ENCODE measurements at places on chromosomes 2 and 18.

DNA sequence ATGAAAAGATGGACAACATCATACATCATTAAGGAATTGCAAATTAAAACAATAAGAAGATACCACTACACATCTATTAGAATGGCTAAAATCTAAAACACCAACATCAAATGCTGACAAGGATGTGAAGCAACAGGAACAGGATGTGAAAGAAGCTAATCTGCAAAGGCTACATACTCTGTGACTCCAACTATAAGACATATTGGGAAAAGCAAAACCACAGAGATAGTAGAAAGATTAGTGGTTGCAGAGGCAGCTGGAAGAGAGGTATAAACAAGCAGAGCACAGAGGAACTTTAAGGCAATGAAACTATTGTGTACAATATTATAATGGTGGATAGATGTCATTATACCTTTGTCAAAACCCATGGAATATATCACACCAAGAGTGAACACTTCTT lies 393.7 kb upstream of the RAB6C start:
- DNase-seq, result no peak

GRCh38 chr2:102013206-102014040 lies 21.7 kb downstream of the IL1R2 start:
- no peak for DNase-seq

GRCh38 chr2:202249521-202250253 lies 11.3 kb upstream of the SUMO1 start:
- no peak for DNase-seq

- no peak for DNase-seq
Observed at GRCh38 chr2:235001237-235002133, 49.7 kb downstream of the SH3BP4 start.

DNA sequence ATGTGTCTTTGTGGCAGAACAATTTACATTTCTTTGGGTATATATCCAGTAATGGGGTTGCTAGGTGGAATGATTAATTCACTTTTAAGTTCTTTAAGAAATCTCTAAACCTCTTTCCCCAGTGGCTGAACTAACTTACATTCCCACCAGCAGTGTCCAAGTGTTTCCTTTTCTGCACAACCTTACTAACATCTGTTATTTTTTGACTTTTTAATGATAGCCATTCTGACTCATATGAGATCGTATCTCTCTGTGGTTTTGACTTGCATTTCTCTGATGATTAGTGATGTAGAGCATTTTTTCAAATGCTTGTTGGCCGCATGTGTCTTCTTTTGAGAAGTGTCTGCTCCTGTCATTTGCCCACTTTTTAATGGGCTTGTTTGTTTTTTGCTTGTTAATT lies 43.1 kb upstream of the PTH2R start:
- DNase-seq, result no peak

GRCh38 chr2:1886405-1886992 lies 142.2 kb upstream of the PXDN start:
- peak; percentile 58 for DNase-seq

- no peak for DNase-seq
Observed at GRCh38 chr2:25895610-25896009, 17.3 kb upstream of the ASXL2 start.

DNA sequence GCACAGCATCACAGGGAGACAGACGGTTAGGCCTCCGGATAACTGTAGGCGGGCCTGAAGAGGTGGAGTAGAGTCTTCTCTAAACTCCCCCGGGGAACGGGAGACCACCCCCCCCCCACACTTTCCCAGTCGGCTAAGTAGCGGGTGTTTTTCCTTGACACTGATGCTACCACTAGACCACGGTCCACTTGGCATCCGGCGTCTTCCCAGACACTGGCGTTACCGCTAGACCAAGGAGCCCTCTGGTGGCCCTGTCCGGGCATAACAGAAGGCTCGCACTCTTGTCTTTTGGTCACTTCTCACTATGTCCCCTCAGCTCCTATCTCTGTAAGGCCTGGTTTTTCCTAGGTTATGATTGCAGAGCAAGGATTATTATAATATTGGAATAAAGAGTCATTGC lies 25.7 kb upstream of the NCL start:
- DNase-seq, result no peak

- DNase-seq, result peak; percentile 42
Observed at GRCh38 chr2:84904717-84905174, 710 bp upstream of the TMSB10 start.

- DNase-seq, result no peak
Observed at GRCh38 chr2:128233790-128234395, 84.8 kb downstream of the HS6ST1 start.

GRCh38 chr18:53033128-53033527 lies 693.1 kb downstream of the DCC start:
- no peak for DNase-seq

DNA sequence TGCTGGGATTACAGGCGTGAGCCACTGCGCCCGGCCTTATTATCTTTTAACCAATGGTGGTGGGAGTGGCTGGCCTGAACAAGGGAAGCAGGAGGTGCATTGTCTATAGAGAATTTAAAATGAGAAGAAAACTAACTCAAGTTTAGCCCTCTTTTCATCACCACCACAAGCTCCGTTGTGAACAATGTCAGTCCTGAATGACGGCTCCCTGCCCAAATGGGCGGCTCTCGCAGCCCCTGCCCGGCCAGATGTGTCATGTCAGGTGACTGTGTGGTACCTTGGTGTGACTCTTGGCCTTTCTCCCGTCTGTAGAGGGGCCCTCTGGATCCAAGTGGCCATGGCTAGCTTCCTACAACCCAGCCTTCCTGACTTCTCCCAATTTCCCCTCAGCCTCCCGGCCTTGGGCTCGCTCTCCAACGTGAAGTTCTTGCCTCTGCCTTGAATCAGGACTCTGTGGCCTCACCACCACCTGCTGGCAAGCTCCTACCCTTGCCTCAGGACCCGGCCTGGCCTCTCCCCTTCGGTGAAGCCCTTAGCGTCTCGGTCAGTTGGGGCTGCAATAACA lies 67.6 kb downstream of the LONRF2 start:
- DNase-seq, result no peak

Data from nucleus accumbens (tissue), 56 donors.